Immature natural killer cell (primary cell): ENCODE measurements at places on chromosomes 5 and 9. TPM values are rescaled to one million over a fixed set of nuclear protein-coding genes. Genes with fewer than 3 reads are reported as not detected.

- no peak for DNase-seq
Observed at GRCh38 chr9:116124472-116125040, 29.0 kb upstream of the PAPPA start.

- peak; percentile 94 for DNase-seq
Observed at GRCh38 chr5:157271740-157272271, 5.9 kb downstream of the CYFIP2 start.

DNA sequence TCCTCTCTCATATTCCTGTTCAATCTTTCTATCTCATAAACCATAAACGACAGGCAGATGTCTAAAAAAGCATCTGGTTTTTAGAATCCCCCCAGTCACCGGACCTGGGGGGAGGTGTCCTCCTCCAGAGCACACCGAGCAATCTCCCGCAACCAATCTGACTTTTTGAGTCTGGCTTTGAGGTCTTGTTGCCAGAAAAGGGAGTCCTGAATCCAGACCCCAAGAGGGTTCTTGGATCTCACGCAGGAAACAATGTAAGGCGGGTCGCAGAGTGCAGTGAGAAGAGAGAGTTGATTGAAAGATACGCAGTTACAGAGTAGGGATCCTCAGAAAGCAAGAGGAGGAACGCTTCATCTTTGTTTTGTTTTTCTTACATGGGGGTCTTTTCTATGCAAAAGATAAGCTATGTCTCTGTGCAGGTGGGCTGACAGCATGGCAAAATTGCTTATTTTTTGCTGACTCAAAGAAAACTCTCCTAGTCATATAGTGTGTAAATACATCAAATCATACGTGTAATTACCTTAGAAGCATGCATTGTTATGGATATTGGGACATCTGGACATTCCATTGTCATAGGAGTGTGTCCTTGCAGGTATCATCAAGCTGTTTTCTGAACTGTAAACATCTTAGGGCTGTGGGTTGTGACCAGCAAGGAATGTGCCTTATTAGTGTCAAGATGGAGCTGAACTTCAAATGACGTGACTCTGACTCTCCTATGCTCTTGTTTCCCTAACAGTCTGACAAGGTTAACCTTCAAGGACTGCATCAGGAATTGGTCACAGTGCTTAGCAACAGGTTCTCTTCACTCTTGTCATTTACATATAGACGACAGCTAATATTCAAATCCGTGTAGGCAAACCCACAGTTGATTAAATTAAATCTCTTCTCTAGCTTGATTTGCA, 159.3 kb upstream of the DAPK1 start:
- DNase-seq: no peak

DNA sequence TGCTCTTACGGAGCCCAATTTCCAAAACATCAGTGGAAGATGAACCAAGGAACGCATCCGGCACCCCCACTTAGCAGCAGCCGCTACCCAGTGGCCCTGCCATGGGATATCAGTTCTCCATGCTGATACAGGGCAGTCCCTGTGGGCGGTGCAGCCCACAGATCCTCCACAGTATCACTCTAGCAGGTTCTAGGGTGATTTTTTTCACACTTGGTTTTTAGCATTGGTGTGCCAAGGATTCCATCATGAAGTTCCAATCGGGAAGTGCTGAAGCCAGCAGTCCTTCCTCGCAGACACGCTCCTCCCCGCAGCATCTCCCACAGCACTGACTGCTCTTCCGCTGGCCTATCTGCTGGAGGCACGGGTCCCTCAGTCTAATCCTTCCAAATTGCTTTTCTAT, 261.9 kb downstream of the SYK start:
- no peak for DNase-seq

DNA sequence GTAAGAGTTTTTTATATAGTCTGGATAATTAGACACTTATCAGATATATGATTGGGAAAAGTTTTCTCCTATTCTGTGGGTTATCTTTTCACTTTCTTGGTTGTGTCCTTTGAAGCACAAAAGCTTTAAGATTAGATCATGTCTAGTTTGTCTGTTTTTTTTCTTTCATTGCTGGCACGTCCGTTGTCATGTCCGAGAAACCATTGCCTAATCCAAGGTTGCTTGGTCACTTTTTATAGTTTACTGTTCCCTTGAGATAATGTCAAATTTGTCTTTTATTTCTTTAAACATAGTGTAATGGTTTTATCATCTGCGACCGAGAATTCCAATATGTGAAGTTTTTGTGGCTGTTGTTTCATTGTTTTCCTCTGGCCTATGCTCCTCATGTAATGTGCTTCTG, 28.8 kb downstream of the GARNL3 start:
- no peak for DNase-seq

GRCh38 chr9:108603141-108603540, 252.6 kb downstream of the ACTL7B start:
- DNase-seq: no peak

The GFPT2 gene
- polyA plus RNA-seq: not detected

DNA sequence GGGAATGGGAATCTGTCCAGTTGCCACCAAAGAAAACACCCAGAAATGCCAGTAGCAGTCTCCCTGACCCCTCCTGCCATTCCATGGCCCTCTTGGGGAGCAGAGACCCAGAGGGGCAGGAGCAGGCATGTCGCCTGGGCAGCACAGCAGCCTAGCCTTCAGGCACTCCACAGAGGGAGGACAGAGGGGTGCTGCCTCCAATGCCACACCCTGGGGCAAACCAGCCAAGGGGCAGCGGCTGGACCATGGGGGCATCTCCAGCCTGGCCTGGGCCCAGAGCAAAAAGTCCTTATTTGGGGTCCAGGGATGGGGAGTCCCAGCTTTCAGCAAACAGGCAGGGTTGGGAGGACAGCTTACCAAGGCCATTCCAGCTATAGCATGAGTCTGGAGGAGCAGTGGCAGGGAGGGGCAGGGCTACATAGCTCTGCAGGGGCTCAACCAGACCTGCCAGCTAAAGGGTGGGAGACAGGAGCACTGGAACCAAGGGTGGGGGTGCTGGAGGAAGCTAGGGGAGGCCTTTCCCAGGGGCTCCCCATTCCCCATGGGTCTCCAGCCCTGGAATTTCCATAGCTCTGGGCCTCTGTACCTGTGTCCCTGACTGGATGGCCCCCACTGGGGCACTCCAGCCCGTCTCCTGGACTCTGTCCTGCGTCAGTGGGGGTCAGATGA, 6.7 kb downstream of the BRD3 start:
- no peak for DNase-seq

The PCDHA4 gene
- polyA plus RNA-seq: not detected

The RBM27 gene
- polyA plus RNA-seq: 5.8 TPM

The FOXD4L5 gene
- polyA plus RNA-seq: not detected

GRCh38 chr5:36089989-36090388, 23.3 kb upstream of the UGT3A2 start:
- DNase-seq: no peak

The CTSL gene
- not detected for polyA plus RNA-seq

DNA sequence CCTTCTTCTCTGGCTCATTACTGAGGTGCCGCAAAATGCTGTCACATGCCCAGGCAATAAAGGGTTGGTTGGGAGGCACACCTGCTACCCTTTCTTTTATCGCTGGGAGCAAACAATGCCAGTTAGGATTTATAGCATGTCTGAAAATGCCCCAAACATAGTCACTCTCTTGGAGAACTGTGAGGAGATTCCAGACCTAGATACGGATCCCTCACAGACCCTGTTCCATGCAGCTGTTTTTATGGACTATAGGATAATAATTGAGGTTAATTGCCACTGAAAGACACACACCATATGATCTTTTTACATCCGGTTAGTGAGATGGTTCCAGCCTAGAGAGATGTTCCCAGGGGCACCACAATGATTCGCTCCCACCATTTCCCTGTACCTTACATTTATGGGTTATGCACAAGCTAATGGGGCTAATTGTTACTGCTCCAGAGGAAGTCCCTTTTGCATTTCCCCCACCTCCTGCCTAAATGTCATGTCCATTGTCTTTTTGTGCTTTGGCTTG, 318.1 kb downstream of the PIK3R1 start:
- no peak for DNase-seq

DNA sequence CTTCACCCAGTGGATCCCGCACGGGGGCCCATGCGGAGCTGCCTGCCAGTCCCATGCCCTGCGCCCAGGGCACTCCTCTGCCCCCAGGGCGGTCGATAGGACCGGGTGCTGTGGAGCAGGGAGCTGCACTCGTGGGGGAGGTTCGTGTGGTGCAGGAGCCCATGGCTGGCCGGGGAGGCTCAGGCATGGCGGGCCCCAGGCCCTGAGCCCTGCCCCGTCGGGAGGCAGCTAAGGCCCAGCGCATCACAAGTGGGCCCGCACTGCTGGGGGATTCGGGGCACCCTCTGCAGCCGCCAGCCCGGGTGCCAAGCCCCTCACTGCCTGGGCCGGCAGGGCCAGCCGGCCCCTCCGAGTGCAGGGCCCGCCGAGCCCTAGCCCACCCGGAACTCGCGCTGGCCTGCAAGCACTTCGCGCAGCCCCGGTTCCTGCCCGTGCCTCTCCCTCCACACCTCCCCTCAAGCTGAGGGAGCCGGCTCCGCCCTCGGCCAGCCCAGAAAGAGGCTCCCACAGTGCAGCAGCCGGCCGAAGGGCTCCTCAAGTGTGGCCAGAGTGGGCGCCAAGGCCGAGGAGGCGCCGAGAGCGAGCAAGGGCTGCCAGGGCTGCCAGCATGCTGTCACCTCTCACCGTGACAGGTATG, 221.1 kb upstream of the RORB start:
- DNase-seq: no peak

The ASPN gene
- not detected for polyA plus RNA-seq

GRCh38 chr9:111463048-111463447, 21.1 kb downstream of the ECPAS start:
- no peak for DNase-seq

The SLC6A19 gene
- not detected for polyA plus RNA-seq

DNA sequence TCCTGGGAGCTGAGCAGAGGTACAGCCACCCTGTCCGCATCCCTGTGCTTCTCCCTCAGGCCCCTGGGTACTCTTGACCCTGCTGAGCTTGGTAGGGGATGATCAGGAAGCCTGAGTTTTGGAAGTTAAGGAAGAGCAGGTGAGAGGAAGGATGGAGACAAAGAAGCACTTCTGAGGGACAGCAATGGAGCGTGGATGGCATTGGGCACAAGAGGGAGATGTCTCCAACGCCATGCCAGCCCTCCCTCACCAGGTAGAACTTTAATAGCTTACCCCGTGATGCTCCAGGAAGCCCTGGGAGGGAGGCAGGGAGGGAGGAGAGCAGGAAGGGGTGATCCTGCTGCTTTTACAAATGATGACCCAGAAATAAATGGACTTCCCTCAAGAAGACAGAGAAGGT, 29.9 kb upstream of the SMU1 start:
- no peak for DNase-seq

DNA sequence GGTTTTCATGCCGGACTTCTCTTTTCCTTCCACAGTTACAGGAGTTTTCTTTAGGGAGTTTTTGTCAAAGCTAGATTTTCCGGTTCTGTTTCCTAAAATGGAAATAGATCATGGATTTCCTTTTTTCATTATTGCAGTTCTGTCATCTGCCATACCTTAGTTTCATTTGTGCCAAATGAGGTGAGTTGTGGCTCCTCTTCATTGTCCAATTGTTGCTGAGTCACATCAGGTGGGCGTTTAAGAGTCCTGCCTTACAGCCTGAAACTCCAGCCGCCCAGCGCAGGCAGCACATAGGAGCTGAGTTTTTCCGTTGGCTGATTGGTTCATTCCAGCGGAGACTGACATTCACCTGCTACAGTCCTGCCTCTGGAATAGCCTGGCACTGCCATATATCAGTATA, 14.1 kb downstream of the SLC25A25 start:
- DNase-seq: no peak

The CD72 gene
- polyA plus RNA-seq: 18.4 TPM
